Anterior cingulate cortex (tissue), 58 donors: ENCODE measurements at places on chromosomes 6 and 20.
A peak's percentile ranks its signal among the peaks of the same experiment; 100 is the strongest.

GRCh38 chr20:1402149-1402548, 9.3 kb upstream of the FKBP1A start:
- DNase-seq, result no peak

DNA sequence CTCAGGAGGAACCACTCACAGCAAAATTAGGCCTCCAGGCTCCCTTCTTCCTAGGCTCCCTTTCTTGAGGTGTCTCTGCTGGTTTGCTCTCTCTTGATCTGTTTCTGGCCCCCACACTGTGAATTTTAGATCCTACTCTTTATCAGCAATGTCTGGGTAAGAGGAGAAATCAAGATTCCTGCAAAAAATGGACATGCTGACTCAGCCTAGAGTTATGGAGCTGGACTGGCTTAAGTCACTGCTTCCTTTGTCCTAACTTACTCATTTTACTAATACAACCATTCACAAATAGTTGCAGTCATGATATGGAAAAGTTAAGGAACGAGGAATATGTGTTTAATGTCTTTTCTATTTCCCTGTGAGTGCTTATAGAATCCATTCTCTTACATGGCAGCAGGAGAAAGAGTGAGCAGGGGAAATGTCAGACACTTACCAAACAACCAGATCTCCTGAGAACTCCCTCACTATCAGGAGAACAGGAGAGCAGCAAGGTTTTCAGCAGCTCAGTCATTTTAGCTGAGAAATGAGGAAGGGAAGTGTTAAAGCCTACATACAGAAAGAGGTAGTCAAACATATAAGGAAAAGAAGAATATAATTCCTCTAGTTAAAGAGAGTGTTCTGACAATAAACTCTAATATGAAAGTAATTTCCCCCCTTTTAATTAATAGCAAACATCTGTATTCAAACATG, 160.8 kb downstream of the PDE7B start:
- no peak for DNase-seq

- no peak for DNase-seq
Measured at GRCh38 chr6:108117427-108118358, 43.2 kb upstream of the OSTM1 start.

DNA sequence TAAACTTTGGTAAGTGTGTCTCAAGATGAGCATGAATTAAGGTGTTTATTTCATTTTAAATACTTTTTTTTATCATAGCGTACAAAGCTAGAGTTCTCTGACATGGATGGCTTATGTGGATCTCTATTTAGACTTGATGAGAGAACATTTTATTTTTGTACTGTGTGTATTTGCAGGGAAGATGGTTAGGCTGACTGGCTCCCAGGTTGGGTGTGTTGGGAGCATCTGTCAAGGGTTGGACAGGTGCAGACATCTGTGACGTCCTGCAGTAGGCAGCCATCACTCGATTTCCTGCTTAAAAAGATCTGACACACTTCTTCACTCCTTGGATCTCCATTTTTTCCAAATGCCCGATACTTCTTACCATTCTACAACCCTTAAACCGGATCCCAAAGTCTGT, 221.9 kb upstream of the QKI start:
- DNase-seq, result no peak

DNA sequence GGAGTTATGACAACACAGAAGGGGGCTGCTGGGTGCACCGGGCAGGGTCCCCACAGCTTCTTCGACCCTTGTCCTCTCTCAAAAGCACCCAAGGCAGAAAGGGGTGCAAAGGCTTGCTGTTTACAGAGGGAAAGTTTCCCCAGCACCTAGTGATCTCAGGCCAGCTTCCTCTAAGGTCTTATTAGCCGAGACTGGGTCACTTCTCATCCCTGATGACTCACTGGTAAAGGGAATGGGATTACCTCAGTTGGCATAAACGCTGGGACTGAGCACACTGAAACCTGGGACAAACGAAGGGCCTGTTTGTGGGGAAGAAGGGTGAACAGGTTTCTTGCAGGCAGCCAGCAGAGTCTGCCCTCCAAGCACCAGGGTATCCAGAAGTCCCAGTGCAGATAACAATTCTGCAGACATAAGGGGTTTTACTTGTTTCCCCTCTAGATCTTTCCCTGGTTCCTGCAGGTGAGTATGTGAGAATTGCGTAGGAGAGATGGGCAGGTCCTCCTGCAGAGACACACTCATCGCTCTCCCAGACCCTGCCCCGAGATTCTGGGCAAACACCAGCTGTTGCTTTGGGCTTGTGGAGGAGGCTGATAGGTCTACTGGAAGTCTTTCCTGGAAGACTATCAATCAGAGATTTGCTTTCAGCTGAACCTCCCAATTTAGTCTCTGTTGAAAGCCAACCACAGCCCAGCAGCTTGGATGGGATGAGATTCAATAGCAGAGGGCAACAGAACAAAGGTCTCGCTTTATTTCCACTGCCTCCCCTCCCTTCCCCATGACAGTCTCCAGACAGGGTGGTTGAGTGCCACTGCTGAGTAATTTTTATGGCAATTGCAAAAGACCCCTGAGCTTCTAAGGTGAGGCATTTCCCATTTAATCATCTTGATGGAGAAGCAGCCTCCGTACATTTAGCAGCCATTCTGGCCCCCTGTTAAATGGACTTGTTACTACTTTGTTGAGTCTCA, 25.7 kb downstream of the KCNG1 start:
- no peak for DNase-seq

GRCh38 chr6:155399062-155399744, 56.4 kb downstream of the NOX3 start:
- DNase-seq, result no peak

DNA sequence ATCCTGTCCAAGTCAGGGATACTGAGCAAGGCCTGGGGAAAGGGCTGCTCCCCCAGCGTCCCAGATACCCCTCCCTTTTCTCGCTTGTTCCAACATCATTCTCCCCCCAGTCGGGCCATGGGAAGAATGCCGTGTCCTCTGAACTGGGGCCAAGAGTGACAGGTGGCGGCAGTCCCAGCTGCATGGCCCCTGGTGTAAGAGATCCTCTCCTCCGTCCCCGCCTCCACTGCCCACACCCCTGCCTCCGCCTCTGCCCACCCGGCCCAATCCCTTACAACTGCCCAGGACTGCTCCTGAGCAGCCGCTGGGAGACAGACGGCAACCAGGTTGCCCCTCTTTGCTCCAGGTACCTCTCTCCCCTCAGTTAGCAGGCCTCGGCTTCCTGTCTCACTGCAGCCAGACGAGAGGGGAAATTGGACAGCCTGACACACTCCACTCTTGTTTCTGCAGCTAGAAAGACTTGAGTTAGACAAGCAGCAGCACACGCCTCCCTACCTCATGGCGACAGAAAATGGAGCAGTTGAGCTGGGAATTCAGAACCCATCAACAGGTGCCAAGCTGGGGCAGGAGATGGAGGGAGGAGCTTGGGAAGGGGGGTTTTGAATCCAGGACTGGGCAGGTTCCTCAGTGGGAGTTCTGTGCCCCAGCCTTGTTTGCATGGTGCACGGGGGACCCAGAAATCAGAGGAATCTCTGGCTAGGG, at the start of gene MYLK2:
Gene MYLK2, plus strand, starts transcription at position 274 of the 702 bp plus-strand sequence. Its CDS starts 225 bp downstream, at position 499.
- no peak for DNase-seq

DNA sequence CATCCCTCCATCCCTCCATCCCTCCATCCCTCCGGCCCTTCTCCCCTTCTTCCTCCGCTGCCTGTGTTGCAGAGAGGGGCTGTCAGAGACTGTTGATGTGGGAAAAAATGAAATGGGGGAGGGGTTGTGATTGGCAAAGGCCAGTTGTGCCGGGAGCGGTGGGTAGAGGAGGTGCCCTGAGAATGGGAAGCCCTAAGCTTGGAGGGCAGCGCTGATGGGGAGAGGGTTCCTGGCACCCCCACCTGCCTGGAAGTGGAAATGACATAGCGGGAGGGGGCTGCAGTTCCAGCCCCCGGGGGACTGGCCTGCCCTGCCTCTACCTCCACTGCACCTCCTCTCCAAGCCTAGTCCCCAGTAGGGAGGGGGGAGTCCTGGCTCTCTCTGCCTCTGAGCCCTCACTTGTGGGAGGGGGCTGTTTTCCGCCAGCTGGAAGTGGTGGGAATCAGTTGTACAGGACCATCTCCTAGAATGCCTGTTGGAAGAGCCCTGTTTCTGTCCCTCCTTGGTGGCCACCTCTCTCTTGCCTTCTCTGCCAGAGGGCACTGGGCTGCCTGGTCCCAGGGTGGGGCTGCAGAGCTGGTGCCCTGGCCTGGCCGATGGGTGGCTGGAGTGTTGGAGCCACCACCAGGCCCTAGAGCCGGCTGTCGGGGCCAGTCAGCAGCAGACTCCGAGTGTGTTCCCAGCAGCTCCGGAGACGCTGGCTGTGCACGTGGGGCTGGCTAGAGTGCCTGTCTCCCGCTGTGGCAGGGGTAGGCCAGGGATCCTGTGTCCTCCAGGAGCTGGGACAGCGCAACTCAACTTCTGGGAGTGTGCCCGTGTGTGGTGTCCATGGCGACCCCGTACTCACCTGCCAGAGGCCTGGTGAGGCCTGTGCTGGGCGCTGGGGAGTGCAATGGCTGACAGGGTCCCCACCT, 1.5 kb downstream of the DLGAP4 start:
- DNase-seq, result no peak

DNA sequence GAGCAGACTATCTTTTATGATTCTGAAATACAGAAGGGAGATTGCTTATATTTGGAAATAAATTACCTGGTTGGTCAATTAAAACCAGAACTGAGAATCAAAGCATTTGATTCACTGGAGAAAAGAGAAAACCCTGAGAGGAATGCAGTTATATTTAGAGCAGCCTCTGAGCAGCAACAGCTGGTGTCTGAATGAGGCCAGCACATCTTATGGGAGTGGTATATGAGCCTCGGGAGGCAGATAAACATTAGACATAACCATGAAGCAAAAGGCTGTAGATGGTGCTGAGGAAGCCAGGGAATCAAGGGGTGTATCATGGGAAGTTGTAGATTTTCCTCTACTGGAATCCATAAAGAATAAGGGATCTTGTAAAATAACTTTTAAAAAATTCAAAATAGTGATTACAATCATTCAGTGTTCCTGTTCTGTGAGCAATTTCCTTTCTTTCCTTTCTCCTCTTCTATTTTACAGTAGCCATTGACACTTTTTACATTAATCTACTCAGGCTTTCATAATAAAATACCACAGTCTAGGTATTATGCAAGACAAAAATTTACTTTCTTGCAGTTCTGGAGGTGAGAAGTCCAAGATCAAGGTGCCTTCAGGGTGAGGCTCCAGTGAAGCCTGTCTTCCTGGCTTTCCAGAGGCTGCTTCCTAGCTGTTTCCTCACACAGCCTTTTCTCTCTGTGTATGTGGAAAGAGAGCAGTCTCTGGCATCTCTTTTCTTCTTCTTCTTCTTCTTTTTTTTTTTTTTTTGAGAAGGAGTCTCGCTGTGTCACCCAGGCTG, 32.8 kb upstream of the ENPP5 start:
- no peak for DNase-seq

- DNase-seq, result no peak
Measured at GRCh38 chr6:108847738-108848115, 495 bp upstream of the ARMC2 start.

DNA sequence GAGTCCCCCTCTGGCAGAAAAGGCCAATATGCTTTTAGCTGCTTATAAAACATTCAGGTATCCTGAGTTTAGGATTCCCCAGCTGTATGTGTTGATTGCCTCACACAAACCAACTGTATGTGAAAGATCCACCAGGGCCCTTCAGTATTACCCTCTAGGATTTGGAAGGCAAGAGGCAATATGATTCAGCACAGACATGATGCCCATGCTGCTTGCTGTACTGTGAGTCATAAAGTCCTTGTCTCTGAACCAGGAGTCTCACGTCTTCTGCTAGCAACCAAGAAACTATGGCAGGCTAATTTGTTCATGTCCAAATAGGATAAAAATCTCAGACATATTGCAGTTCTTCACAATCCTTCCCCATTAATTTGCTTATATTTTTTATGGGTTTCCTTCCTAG, 789.2 kb upstream of the SLC35B3 start:
- no peak for DNase-seq

DNA sequence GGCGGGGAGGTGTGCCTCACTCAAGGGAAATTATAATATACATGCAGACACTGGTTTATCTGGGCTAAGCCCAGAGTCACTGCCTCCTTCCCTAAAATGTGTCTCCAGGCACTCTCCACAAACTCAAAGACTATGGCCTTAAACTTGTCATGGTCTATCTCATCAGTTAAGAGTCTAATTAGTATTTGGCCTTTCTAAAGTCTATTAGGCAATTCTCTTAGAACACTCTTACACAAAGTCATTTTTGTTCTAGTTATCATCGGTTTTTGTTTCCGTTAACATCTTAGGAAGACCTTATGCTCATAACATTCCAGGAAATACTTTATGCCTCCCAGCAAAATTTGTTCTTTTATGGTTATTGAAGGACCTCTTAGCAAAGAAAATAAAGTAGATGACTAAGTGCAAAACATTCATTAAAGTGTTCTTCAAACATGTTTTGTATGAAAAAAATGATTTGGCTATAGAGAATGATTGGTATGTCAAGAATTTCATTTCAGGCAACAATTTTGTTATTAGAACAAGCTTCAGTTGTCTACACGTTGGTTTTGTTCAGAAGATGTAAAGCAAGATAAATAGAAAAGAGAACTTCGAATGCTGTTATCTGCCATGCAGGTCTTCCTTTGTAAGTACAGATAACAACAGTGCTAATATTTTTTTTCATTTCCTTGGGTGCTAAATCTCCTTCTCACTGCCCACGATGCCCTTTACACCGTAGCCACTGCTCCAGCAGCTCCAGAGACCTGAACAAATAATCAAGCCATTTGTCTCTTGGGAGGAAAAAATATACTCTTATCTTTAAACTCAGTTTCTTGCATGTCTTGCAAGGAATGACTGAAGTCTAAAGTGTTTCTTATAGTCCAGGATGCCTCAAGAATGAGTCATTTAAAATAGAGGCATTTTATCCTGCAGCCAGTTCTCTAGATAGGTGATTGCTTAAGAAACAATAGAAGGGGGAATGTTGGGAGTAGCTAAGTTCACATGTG, 170.4 kb downstream of the HTR1B start:
- DNase-seq, result no peak

GRCh38 chr6:29941916-29942274, 437 bp upstream of the HLA-A start:
- no peak for DNase-seq

- no peak for DNase-seq
Measured at GRCh38 chr6:131954775-131955107, 3.6 kb upstream of the CCN2 start.

DNA sequence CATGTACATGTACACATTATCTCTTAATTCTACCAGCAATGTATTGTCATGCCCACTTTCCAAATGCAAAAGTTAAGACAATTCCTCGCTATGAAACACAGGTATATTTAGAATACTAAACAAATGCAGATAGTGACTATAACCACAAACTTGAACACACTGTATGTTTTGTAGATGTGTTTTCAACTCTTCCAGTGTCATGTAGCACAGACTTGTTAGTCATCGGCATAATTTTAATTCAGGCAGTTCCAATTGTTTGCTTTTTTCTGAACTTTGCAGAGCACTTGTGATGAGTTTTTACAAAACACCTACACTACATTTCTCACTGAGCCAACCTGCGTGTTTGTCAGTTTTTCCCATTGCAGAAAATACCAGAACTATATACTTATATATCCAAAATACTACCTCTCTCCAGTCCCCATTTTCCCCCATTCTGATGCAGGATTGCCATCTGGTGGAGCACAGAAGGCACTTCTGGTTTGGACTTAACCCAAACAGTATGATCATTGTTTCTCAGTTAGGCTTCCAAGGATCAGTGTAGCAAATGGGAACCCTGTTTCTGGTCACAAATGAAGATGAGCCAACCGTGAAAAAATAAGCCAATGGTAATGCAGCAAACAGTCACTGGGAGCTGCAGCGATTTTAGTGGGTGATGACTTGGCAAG, 143.4 kb downstream of the ADGRB3 start:
- peak; percentile 25 for DNase-seq

- peak; percentile 7 for DNase-seq
Measured at GRCh38 chr20:47682028-47682783, 103.1 kb downstream of the SULF2 start.

GRCh38 chr20:3923818-3924217, 34.6 kb downstream of the PANK2 start:
- DNase-seq, result no peak

GRCh38 chr6:169415179-169415578, 161.5 kb upstream of the THBS2 start:
- no peak for DNase-seq
